A673 (cell line): ENCODE measurements at places on chromosomes 4 and X.

- DNase-seq = no peak
Measured at GRCh38 chr4:7156761-7157488, 35.4 kb upstream of the SORCS2 start.

DNA sequence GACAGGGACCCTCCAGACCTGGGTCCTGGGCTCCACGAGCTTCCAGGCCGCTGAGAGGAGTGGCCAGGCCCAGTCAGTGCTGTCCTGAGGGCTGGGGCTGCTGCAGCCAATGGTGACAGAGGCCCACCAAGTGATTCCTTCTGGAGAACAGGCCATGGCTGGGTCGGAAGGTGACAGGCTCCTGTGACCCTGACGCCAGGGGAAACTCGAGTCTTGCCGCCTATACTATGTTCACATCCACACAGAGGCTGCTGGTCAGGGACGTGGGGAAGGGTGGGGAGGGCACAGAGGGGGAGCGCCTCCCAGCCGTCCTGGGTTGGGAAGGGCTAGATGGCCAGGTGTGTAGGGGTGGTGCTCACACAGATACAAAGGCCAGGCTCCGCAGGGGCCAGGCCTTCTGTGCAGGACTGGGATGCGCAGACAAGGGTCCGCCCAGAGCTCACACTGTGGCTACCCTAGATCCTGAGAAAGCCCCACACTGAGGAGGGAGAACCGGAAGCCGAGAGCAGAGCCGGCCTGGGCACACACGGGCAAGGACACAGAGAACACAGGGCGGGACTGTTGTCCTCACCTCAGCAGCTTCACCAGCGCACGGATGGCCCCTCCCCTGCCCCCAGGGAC is 81.4 kb downstream of the HTRA3 start:
- DNase-seq = no peak

- DNase-seq = no peak
Measured at GRCh38 chr4:167868163-167868562, 224.2 kb upstream of the ANXA10 start.

GRCh38 chr4:19879330-19879729 is 372.4 kb upstream of the SLIT2 start:
- no peak for DNase-seq

DNA sequence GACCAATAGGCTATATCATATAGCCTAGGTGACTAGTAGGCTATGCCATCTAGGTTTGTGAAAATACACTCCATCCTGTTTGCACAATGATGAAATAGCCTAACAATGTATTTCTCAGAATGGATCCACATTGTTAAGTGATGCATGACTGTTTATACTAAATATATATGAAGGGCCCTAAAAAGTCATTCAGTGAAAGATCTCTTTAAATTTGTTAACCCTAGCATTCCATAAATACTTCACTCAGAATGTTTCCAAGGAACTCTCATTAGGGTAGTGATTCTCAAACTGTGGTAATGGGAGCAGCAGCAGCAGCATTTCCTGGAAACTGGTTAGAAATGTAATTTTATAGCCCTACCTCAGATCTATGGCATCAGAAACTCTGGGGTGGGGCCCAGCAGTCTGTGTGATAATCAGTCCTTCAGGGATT is 74.9 kb downstream of the PRRG1 start:
- peak; percentile 1 for DNase-seq

DNA sequence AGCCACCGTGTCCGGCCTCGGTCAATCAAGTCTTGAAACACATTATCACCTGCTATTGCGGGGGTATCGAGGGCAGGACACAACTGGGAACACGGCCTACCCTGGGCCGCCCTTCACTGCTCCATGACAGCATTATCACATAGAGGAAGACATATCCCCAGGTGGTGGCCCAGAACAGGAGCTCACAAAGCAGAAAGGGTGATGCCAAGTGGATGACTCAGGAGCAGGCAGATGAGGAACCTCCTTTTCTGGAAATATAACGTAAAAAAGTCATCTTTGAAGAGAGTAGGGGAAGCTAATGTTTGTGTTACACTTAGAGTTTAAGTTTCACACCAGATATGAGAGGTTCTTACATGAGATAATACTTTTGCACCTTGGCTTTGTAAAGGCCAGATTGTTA is 5.3 kb upstream of the SUPT20HL1 start:
- DNase-seq = no peak

DNA sequence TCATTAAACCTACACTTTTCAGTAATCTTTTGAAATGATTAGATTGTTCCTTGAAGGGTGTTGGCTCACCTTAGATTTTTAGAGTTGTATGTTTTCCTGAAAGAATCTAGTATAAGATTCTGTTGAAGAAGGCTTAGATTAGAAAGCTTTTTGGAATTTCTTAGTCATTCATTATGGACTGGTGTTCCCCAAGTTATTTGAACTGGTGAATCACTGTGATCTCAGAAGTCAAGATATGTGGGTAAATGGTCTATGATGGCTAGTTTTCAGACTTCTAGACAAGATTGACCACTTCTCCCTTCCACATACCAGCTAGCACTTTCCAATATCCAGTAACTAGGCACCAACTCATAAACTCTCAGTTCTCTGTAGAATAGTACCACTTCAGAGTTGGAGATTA is 138.1 kb downstream of the KDM6A start:
- no peak for DNase-seq

- no peak for DNase-seq
Measured at GRCh38 chr4:34293459-34293858, 1950.9 kb downstream of the ARAP2 start.

- DNase-seq = no peak
Measured at GRCh38 chrX:54641530-54641929, 111.5 kb downstream of the GNL3L start.

DNA sequence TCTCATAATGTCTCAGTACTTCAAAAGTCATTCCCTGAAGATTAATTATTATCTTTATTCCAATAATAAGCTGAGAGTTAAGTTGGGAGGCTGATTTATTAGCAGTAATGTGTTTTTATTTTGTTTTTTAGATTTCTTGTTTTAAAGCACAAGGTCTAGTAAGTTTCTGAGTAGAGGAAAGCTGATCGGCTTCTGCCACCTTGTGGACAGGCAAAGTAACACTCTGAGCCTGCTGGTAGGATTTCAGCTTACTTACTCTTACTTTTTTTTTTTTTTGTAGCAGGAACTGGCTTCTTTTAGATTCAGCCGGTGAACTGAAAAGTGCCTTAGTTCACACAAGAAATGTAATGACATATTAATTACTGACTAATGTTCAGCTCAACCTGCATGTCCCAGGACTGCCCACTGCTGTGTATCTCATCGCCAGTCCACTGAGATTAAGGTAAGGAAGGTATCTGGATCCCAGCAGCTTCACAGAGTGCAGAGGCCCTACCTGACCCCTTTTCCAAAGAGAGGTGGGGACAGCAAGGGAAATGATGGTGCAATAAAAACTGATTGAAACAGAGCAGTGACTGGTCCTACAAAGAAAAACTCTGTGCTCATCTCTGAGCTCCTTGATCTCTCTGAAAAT is 126.5 kb downstream of the ADGRA3 start:
- peak; percentile 65 for DNase-seq

- no peak for DNase-seq
Measured at GRCh38 chr4:54727346-54727745, 69.6 kb downstream of the KIT start.

GRCh38 chrX:14946606-14947155 is 73.5 kb downstream of the MOSPD2 start:
- no peak for DNase-seq

GRCh38 chrX:47674776-47675175 is 15.8 kb upstream of the UXT start:
- DNase-seq = no peak

- DNase-seq = peak; percentile 59
Measured at GRCh38 chr4:43132010-43132582, 239.6 kb downstream of the GRXCR1 start.

DNA sequence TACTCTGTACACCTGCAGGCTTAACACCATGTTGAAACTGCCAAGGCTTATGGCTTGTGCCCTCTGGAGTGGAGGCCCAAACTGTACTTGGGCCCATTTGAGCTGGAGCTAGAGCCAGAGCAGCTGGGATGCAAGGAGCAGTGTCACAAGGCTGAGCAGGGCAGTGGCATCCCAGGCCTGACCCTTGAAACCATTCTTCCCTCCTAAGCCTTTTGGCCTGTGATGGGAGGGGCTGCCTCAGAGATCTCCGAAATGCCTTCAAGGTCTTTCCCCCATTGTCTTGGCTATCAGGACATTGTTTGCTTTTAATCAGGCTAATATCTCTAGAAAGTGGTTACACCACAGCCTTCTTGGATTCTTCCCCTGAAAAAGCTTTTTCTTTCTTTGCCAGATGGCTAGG is 10.9 kb upstream of the PNMA5 start:
- DNase-seq = no peak

- DNase-seq = no peak
Measured at GRCh38 chr4:13705521-13706041, 78.1 kb upstream of the BOD1L1 start.

DNA sequence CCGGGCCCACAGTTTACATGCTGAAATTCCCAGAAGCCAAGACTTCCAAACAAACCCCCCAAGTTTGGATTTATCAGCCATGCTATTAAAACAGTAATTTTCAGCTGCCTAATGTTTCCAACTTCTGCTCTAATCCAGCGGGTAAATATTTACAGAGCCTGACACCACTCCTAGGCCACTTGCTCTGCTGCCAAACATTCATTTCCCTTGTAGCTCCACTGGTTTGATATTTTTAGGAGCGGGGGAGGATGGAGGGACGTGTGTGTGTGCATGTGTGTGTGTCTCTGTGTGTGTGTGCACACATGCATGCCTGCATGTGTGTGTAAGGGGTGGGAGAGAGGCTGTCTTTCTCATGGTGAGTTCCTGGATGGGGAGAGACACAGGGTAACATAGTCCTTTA is 115.7 kb upstream of the PJA1 start:
- DNase-seq = no peak

- no peak for DNase-seq
Measured at GRCh38 chr4:176967586-176967985, 174.9 kb upstream of the VEGFC start.

- DNase-seq = no peak
Measured at GRCh38 chr4:64559571-64559970, 150.3 kb upstream of the TECRL start.

GRCh38 chrX:39164212-39164611 is 363.0 kb downstream of the MID1IP1 start:
- no peak for DNase-seq

DNA sequence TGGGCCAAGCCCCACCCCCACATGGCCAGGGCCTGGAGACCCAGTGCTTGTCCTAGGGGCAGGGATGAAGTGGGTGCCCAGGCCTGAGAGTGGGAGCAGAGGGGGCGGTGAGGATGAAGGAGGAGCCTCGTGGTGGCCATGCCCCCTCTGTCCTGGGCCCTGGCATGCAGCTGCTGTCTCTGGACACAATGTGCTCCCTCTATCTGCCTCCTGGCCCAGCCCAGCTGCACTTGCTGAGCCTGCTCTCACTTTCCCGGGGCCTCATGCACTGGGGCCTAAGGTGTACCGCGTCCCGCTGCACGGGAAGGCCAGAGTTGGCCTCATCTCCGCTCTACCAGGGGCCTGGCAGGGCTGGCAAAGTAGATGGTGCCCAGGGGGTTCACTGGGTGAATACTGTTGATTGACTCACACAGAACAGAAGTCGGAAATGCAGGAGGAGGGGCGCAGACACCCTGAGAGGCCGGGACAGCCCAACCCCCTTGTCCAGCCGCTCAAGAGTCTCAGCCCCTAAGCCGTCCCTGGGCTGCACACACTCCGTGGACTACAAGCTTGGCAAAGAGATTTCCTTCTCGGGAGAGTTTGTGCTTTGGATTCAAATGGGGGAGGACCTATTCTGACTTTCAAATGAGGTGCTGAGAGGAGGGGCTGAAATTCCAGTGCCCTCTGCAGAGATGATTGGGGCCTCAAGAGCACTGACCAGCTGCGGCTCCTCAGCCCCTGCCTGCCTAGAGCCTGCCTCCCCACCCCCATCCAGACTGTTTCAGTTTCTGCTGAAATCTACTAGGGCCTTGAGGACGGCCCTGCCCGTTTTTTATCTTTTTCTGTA is 112.4 kb downstream of the PSAPL1 start:
- no peak for DNase-seq

- DNase-seq = no peak
Measured at GRCh38 chr4:116320859-116321258, 764.5 kb downstream of the TRAM1L1 start.

GRCh38 chr4:2866160-2866861 is 22.7 kb downstream of the ADD1 start:
- DNase-seq = no peak

DNA sequence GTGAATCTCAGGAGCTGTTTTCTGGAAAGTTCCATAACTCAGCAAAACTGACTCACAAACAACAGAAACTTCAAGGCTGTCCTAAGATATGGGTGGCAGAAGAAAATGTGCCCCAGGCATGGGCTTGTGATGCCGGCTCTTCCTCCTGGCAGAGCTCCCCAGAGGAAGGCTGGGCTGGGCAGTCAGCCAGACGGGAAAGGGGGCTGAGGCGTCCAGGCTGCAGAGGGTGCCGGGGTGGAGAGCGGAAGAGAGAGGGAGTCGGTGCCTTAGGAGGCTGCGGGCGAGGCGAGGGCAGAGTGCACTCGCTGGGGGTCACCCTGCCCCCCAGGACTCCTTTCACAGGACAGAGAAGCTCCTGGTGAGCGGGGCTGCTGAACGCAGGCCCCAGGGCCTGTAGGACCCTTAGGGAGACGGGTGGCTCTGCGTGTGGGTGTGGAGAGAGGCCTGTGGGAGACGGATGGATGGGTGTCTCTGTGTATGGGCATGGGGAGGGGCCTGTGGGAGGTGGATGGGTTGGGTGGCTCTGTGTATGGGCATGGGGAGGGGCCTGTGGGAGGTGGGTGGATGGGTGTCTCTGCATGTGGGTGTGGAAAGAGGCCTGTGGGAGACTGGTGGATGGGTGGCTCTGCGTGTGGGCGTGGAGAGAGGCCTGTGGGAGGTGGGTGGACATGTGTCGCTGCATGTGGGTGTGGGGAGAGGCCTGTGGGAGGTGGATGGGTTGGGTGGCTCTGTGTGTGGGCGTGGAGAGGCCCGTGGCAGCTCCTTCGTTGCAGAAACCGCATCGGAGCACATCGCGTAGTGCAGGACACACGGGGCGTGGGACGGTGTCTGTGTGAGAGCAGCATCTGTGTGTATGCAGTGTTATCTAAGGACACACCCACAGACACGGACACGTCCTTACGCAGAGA is 15.9 kb downstream of the PCGF3 start:
- peak; percentile 81 for DNase-seq

DNA sequence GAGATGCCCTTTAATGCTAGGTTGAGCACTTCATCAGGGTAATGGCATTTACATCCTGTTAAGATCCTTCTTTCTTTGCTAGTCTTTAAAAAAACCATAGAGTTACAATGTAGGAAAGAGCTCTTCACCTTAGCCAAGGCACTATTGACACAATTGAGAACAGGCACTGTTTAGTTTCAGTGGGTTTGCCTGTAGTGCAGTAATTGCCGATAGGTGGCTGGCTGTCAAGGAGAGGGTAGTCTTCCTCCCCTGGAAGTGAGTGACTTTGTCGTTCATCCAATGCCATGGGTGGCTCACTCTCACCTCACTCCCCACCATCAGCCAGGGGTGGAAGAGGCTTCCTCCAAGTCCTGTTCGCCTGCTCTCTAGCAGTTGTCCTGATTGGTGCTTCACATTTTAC is 34.7 kb downstream of the SMS start:
- DNase-seq = no peak

DNA sequence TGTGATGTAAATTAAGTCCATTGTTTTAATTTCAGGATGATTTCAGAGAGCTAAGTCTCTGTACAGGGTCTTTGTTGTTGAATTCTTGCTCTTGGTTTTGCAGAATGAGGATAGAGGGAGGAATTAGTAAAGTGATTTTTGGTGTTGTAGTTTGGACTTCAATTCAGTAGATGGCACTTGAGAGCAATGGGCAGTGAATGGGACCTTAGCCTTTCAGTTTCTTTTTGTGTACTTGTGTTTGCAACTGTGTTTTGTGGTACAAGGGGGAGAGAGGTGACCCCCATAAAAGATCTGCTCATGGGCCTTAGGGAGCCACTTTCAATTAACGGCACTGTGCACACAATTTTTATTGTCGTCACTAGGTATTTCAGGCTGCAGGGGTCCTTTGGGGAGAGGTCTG is 340.0 kb downstream of the DCAF12L2 start:
- peak; percentile 1 for DNase-seq
